ENCODE measurements at places on chromosomes 3 and 15.
A peak's percentile ranks its signal among the peaks of the same experiment; 100 is the strongest.

DNA sequence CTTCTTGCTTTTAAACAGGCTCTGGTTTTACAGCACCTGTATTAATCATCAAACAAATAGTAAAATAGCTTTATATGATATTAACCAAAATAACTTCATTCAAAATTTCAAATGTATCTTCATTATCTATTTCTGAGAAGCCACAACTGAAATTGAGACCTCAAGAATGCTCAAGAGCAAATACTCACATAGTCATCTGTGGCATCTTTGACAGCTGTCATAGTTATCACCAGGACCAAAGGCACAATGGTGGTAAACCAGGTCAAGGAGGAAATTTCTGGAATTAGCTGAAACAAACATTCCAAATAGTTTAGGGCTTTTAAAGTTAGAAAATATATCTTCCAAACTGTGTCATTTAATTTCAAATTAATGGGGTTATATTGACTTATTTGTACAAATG, 74.6 kb downstream of the ATP8B4 start:
- no peak for DNase-seq

DNA sequence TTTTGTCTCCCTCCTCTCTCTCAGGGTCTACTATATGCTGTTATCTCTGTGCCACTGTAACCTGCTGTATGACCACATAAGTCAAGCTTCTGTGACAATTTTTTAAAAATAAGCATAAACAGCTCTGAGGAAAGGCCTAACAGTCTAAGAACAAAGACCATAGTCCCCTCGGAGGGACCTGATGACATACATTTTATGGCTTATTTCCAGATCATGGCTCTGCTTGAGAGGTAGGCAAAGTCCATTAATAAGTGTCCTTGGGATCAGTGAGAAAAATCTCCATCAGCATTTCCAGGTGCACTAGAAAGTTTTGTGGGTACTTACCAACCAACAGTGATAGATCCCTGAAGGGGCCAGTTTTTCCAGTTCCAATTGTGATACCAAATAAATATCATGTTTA, 123.8 kb downstream of the TNIK start:
- DNase-seq: no peak

GRCh38 chr3:178325330-178325729, 210.9 kb upstream of the KCNMB2 start:
- no peak for DNase-seq

DNA sequence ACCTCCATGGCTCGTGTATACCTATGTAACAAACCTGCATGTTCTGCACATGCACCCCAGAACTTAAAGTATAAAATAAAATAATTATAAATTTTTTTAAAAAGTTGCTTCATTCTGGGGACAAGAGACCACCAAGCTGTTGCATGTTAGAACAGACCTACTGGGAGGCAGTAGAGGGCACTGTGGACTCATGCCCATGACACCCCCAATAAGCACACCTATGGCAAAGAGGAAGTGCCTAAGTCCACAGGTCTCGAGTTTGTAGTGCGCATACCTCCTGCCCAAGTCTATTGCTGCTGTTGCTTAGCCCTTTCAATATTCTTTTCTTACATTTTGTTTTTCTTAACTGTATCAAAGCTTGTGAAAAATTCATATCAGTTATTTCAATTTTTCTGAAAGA, 267.9 kb upstream of the THBS1 start:
- DNase-seq: no peak

GRCh38 chr3:60147249-60147950, 1097.6 kb upstream of the CFAP20DC start:
- DNase-seq: peak; percentile 6

DNA sequence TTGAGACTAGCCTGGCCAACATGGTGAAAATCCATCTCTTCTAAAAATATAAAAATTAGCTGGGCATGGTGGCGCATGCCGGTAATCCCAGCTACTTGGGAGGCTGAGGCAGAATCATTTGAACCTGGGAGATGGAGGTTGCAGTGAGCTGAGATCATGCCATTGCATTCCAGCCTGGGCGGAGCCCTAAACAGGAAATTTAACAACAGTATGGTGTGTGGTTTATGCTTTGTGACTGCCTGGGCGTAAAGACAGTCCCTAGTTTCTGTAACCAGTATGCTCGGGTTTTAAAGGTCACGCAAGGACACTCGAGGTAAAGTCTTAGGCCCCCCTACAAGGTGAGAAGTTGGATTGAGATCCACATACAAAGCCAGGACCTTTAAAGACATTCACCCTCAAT, 43.3 kb downstream of the USP50 start:
- DNase-seq: no peak

DNA sequence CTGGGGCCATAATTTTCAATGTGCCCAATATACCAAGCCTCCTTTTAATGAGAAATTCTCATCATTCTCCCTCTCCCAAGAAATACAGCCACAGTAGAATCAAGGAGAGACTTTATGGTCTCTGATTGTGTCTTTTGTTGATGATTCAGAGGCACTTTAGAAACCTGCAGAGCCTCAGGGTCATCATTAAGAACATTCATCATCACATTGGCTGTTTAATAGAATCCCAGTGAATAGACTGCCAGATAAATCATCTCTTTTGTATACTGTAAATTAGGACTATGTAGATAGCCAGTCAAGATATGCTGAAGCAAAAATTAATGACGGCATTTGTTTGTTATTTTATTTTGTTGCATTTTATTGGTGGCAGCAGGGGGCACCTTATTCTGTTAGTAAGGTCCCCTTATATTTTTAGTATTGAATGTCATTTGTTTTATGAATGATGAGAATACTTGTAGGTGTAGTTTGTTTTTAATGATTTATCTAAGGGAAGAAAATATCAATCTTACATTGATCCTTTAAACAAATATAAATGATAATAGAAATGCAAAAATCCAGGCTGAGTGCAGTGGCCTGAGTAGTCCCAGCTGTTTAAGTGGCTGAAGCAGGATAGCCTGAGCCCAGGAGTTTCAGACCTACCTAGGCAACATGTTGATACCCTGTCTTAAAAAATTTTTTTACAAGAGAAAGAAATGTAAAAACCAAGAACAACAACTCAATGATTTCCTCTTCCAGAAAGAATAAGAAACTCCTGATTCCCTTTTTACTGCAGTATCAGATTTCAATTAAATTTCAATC, 138.8 kb downstream of the ZBBX start:
- no peak for DNase-seq

- no peak for DNase-seq
Observed at GRCh38 chr3:110711851-110712516, 359.6 kb upstream of the NECTIN3 start.

GRCh38 chr3:194323785-194324735, 27.1 kb downstream of the CPN2 start:
- DNase-seq: peak; percentile 30

DNA sequence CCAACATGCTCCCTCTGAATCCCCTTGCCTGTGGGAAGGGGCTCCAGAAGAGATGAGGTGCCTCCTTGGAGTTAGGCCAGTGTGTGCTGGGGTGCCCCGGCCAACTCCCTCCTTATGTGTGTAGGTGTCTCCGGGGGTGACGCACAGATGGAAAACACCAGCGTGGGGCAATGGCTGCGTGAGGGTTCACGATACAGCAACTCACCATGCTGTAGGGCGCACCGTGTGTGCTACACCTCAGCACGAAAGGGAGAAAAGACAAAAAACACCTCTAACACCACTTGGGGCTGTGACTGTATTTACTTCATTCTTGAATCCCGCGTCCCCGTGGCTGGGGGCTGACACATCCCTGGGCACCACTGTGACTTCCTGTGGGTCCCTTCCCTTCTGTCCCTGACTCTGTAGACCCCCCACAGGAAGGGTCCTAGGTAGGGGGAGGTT, 1.6 kb upstream of the CALML4 start:
- no peak for DNase-seq

GRCh38 chr3:159922193-159922840, 66.3 kb upstream of the IL12A start:
- no peak for DNase-seq

DNA sequence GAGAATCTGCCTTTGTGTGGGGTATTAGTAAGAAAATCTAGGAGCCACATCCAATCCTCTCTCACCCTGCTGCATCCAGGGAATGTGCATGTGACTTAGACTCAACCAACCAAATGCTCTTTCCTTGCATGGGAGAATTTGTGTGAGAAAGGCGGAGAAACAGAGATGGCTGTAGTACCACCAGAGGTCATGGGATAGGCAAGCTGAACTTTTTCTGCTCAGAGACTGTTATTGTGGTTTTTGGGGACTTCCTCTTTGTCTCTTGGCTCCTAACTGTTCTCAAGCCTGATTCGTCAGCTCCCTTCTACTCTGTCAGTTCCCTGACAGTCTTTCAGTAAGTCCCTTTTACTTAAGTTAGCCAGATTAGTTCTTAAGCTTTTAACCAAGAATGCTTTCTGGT, 2.6 kb upstream of the ZSCAN2 start:
- DNase-seq: peak; percentile 27

- no peak for DNase-seq
Observed at GRCh38 chr3:27641271-27641800, 80.8 kb downstream of the EOMES start.

- no peak for DNase-seq
Observed at GRCh38 chr3:147407498-147408187, 1.3 kb upstream of the ZIC4 start.

GRCh38 chr3:14132120-14132519, 7.3 kb downstream of the TMEM43 start:
- no peak for DNase-seq

DNA sequence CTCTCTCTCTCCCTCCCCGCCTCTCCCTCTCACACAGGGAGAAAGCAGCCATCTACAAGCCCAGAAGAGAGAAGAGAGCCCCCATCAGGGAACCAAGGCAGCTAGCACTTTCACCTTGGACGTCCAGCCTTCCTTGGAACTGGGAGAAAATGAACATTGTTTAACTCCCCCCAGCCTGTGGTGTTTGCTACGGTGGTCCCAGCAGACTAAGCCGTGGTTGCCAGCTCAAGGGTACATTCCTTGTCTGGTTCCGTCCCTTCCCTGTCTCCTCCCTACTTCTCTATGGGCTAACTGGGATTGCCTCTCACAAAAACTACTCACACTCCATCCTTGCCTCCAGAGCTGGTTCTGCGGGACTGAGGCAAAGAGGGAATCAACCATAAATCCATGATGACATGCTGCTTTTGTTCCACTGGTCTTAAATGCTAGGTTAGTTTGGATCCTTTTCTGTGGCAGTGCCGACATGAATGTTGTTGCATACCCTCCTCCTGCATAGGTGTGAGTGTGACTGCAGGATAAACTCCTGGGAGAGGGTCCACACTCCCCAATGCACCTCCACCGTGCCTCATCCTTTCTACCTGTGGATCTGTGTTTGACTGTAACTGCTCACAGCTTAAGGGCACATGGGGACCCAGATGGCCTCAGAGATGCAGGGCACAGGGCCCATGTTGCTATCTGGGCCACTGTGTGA, 12.0 kb downstream of the C3orf22 start:
- no peak for DNase-seq

- no peak for DNase-seq
Observed at GRCh38 chr15:57597431-57597830, 5.7 kb downstream of the MYZAP start.

GRCh38 chr3:87461036-87461435, 184.7 kb upstream of the POU1F1 start:
- no peak for DNase-seq

DNA sequence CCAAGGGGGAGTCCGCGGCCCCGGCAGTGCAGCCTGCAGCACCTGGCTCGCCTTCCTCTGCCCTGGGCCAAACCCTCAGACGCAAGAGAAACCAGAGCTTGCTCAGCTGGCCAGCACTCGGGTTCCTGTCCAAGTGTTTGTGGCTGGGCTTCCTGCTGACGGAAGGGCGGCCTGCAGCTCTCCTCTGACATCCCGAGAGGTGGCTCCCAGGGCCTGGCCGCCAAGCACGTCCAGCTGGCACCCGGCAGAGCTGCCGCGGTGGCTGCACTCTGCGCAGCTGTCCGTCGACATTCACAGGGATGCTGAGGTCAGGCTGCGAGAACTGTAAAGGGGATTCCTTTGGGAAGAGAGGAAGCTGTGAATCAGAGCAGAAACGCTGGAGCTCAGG, 85.6 kb downstream of the CPN2 start:
- no peak for DNase-seq

- DNase-seq: no peak
Observed at GRCh38 chr3:18791752-18792151, 356.6 kb upstream of the KCNH8 start.

GRCh38 chr3:78907367-78907766, 860.4 kb downstream of the ROBO1 start:
- no peak for DNase-seq

DNA sequence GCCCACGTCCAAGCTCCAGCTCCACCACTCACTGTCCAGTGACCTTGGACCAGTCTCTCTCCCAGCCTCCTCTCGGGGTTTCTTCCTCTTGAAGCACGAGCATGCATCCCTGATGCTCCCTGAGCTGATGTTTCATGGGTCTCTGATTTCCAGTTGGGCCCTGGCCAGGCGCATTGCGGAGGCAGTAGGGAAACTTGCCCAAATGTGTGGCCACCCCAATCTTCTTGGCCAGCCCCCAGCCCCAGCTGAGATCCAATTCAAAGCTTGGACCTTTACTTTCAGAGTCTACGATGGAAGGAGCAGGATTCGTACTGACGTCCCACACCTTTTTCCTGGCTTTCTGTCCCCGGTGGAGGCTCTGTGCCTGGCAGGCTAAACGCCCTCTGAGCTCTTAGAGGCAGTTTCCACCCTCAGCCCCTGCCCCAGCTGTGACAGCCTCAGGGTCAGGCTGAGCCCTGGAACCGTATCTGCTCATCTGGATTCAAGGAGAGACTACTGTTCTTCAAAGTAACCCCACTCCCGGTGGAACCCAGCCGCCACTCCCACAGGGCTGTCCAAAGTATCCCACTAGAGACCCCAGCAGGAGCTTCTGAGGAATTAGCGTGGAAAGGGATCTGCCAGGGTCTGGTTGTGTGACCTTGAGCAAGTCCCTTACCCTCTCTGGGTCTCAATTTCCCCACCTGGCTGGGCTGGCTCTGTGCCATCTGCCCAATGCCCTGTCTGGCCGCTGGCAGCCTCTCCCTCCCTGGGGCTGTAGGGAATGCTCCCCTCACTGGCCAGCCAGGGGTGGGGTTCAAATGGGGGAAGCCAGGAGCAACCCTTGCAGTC, 37.4 kb downstream of the CPN2 start:
- DNase-seq: no peak

DNA sequence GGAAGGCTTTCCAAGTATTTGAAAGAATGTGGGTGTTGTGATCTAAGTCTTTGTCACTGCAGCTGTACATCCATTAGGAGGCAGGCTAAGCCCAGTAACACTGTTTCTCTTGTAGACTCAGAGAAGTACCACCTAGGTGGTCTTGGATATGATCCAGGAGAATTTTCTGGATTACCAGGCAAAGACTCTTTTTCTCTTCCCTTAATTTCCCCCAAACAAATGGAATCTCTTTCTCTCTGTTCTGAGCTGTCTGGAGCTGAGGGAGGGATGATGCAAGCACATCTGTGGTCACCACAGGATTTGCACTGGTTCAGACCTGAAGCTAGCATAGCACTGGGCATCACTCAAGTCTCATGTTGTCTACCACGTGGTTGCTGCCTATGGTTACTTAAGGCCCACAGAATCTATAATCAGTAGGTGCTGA, 227.6 kb downstream of the NECTIN3 start:
- DNase-seq: no peak

All from T-helper 2 cell treated with Interferon-gamma antibody and Interleukin-4, amounts not matched to agents 5 μg/mL and 100 μg/mL, for 36 hours (primary cell).